ENCODE measurements at places on chromosomes 7 and 10. TPM values are rescaled to one million over a fixed set of nuclear protein-coding genes. Genes with fewer than 3 reads are reported as not detected.

SOSTDC1 gene
- not detected for total RNA-seq

PLAU gene
- total RNA-seq = 29.5 TPM

CPVL gene
- 32.9 TPM for total RNA-seq

GATA3 gene
- 1.1 TPM for total RNA-seq

PON3 gene
- total RNA-seq = not detected

TRRAP gene
- 15.1 TPM for total RNA-seq

ABHD11 gene
- total RNA-seq = 21.2 TPM

PRKRIP1 gene
- total RNA-seq = 24.4 TPM

C10orf62 gene
- not detected for total RNA-seq

FAM53B gene
- total RNA-seq = 37.4 TPM

LEP gene
- total RNA-seq = not detected

FZD1 gene
- 1.9 TPM for total RNA-seq

NPFFR1 gene
- not detected for total RNA-seq

CHAT gene
- not detected for total RNA-seq

TSPAN13 gene
- 23.1 TPM for total RNA-seq

SPDYE2 gene
- total RNA-seq = not detected

PSD gene
- 5.2 TPM for total RNA-seq

CNNM1 gene
- 0.66 TPM for total RNA-seq

ATOH7 gene
- total RNA-seq = 0.15 TPM

ADGRA1 gene
- total RNA-seq = 0.37 TPM

GIMAP7 gene
- not detected for total RNA-seq

GRID1 gene
- 0.22 TPM for total RNA-seq

CYP2C19 gene
- 0.14 TPM for total RNA-seq

LIPN gene
- total RNA-seq = not detected

ADCYAP1R1 gene
- 1.8 TPM for total RNA-seq

TMEM140 gene
- not detected for total RNA-seq

FAM20C gene
- 71.5 TPM for total RNA-seq

ETV1 gene
- 45.6 TPM for total RNA-seq

UNCX gene
- total RNA-seq = not detected

AKR1C8 gene
- total RNA-seq = not detected

LBX1 gene
- not detected for total RNA-seq

PTPRN2 gene
- total RNA-seq = 0.80 TPM

TRPV5 gene
- not detected for total RNA-seq

MPP7 gene
- total RNA-seq = 2.1 TPM

HMX3 gene
- not detected for total RNA-seq

GIGYF1 gene
- 66.4 TPM for total RNA-seq

SMKR1 gene
- total RNA-seq = not detected

PLPP4 gene
- total RNA-seq = 3.5 TPM

CLCN1 gene
- 0.11 TPM for total RNA-seq

ZNF485 gene
- 3.7 TPM for total RNA-seq

SLC26A3 gene
- total RNA-seq = not detected

PDE1C gene
- 0.52 TPM for total RNA-seq

OPN1SW gene
- not detected for total RNA-seq

Data from H7 (cell line).